NCI-H1436 (cell line): ENCODE measurements at places on chromosomes 3 and 15.

DNA sequence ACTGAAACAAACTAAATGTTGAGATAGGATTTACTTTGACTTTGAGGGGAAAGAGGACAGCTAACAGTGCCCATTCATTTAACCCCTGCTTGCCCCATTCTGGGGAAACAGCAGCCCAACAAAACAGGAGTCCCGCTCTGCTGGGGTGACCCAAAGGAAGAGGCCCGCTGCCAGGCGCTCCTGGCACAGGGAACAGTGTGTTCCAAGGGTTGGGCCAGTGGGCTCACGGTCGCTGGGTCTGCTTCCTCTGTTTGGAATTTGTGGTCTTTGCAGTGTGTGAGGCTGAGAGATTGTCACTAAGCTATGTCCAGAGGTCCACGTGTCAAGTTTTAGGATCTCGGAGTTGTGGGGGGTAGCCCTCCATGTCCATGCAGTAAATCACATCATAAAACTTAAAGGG lies 250.4 kb upstream of the C2CD4B start:
- no peak for DNase-seq

- DNase-seq, result no peak
Measured at GRCh38 chr15:74725845-74726773, 781 bp upstream of the CYP1A1 start.

DNA sequence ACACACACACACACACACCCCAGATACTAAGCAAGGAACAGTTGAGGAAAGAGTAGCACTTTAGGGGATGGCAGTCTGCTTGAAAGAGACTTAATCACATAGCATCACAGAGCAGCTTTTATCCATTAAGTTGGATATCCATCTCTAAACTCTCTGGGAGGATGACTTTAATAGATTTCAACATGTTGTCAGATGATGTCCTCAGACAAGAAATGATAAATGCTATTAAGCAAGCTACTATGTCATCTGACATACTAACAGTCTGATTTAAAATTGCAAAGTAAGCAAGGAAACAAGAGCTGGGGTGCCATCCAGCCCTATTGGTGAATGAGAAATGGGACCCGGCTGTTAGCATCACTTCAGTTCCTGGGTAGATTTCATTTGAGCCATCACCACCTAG lies 136.9 kb downstream of the PLCL2 start:
- no peak for DNase-seq

- no peak for DNase-seq
Measured at GRCh38 chr3:170641510-170642236, 55.8 kb upstream of the SLC7A14 start.

- DNase-seq, result no peak
Measured at GRCh38 chr15:67558502-67558901, 16.0 kb downstream of the MAP2K5 start.

GRCh38 chr3:57393977-57394376 lies 101.5 kb upstream of the ASB14 start:
- DNase-seq, result no peak

GRCh38 chr3:15654891-15655290 lies 53.3 kb downstream of the BTD start:
- DNase-seq, result no peak

DNA sequence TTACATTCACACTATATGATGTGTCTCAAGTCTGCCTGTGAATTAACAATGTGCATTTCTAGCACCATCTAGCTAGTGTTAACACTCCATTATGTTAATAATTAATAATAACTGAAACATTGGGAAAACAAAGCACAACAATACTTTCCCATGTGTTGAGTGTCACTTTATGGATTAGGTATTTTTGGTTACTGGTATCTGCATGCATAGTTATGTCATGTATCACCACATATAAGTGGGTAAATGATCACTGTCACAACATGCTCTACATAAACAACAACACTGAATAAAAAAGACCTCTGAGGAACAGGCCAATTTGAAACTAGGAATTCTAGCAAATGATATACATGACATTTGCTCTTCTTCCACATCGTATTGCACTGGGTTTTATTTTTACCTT lies 74.7 kb downstream of the MLH1 start:
- no peak for DNase-seq

GRCh38 chr15:38424101-38424552 lies 29.8 kb upstream of the FAM98B start:
- no peak for DNase-seq

GRCh38 chr3:134018406-134018805 lies 11.3 kb downstream of the SLCO2A1 start:
- no peak for DNase-seq

GRCh38 chr15:52103217-52104207 lies 9.1 kb downstream of the BCL2L10 start:
- DNase-seq, result no peak

- no peak for DNase-seq
Measured at GRCh38 chr3:60743631-60744164, 507.6 kb downstream of the FHIT start.

DNA sequence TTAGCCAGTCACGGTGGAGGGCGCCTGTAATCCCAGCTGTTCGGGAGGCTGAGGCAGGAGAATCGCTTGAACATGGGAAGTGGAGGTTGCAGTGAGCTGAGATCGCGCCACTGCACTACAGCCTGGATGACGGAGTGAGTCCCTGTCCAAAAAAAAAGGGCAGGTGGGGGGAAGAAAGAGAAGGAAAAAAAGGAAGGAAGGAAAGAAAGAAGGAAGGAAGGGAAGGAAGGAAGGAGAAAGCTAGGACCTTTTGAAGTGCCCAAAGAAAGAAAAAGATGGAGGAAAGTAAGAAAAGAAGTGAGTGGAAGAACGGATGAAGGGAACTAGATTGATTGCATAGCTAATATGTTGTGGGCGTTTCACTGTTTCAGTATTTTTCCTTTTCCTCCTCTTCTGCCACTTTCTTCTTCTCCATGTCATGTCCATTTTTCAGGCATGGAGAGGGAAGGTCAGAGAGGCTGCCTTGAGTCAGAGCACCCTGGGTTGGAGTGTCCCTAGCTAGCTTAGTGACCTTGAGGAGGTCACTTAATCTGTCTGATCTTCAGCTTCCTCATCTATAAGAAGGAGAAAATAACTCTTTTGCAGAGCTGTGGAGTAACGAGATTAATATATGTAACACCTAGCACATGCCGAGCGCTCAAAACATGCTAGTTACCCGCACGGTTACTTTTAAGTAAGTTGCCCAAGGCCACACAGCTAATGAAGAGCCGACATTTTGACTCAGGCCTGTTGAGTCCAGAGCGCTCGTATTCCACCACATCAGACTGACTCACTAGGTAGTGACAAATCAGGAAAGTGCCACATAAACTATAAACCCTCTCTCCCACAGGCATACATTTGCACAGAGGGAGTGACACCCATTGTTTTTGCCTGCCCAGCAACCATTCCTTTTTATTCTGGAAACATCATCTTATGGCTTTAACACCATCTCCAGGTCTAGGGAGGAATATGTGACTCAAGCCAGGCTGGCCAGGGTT lies 42.2 kb downstream of the BHLHE40 start:
- DNase-seq, result no peak

- DNase-seq, result no peak
Measured at GRCh38 chr3:185528532-185528931, 23.9 kb downstream of the LIPH start.

DNA sequence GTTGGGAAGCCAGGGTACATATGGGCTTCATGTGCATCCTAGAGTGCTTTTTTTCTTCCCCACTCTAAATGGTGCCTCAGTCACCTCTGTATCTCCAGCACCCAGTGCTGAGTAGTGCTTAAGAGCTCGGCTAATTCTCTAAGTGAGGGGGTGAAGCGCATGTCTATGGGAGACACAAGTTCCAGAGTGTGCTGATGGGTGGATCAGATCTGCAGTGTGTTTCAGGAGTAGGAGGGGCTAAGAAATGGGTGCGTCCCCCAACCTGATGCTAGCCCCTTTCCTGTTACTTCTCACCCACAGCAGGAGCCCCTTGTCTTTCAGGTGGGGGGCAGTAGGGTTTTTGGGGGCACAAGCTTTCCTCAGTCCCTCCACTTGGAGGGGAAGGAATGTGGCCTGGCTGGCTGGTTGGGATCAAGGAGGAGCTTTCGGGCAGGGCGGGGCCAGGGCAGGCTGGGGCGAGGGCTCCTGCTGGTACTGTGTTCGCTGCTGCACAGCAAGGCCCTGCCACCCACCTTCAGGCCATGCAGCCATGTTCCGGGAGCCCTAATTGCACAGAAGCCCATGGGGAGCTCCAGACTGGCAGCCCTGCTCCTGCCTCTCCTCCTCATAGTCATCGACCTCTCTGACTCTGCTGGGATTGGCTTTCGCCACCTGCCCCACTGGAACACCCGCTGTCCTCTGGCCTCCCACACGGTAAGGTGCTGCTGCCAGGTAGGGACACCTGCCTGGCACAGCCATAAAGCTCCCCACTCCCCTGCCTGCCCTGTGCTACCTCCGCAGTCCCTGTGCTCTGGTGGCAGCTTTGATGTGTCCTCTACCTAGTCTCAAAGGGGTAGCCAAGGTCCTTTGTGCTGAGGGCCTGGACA lies at the start of gene IL17RE:
Gene IL17RE (plus strand): TSS at position 477 of the 866 bp plus-strand sequence. CDS start 85 bp downstream, at position 562.
- DNase-seq, result no peak

- no peak for DNase-seq
Measured at GRCh38 chr3:54537506-54537905, 390.4 kb downstream of the LRTM1 start.

- no peak for DNase-seq
Measured at GRCh38 chr3:128807186-128807830, 72.1 kb upstream of the ACAD9 start.

GRCh38 chr3:159765860-159766294 lies 222.8 kb upstream of the IL12A start:
- DNase-seq, result peak; percentile 11

DNA sequence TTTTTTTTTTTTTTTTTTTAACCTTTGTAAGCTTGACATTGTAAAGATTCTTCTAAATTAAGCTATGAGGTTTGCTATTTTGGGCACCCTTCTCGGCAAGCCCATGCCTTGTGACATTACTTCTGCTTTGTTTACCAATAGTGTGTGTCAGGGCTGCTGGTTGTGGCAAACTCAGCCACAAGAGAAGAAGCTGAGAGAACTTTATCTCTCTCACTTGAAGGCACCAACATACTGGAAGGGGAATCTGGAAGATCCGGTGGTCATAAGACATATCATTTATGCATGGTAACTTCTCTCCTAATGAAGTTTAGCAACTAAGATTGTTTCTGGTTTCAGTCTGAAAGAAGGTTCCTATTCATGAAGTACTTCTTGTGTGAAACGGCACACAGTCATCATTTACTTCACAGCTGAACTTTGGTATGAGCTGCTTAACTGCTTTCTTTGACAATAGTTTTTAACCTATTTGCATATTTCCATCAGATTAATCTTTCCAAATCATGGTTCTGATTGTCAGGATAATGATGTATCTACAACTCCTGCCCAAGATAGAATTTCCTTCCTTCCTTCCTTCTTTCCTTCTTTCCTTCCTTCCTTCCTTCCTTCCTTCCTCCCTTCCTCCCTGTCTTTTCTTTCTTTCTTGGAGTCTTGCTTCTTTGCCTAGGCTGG lies 189.3 kb downstream of the NFKBIZ start:
- DNase-seq, result no peak

DNA sequence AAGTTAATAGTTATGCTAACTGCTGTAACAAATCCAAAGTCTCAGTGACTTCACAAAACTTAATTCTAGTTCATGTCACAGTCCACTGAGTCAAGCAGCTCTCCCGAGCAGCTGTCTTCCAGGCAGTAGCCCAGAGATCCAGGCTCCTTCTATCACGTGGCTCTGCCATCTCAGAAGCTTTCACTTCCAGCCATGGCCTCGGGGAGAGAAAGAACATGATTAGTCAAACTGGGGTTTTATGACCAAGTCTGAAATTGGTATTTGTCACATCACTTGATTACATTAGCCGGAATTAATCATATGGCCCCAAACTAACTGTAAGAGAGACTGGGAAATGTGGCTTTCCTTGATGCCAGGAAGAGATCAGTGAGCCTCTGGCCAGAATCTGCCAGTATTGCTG lies 70.2 kb upstream of the DGKG start:
- DNase-seq, result no peak

GRCh38 chr3:120424976-120425570 lies 25.7 kb downstream of the FSTL1 start:
- no peak for DNase-seq
